Bone marrow (tissue), 2 donors: ENCODE measurements at places on chromosomes 12 and 14.

DNA sequence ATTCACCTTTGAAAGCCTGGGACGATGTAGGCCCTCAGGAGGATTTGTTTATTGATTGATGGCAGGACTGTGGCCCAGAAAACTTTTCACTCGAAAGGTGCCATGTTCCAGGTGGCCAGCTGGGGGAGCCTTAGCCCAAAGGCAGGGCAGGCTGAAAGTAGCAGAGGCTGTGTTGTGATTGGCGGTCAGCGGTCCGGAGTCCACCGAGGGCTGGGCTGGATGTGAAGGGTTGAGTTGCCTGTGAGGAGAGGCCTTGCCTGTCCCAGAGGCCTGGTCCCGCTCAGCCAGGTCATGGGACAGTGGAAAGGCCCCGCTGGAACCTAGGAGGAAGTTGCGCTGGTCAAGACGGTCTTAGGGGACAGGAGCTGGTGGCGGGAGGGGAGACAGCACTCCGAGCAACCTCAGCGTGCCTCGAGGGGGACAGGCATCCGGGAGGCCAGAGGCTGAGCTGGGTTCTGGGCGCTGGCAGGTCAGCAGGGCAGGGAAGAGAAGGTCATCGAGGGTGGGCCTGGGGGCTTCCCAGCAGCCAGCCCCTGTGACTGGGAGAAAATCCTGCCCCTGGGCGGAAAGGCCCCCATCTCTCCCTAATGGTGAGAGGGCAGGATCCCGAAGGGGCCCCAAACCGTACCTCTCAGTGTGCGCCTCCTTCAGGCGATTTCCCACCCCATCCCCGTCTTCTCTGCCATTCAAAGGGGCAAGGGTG lies 26.3 kb downstream of the CMA1 start:
- DNase-seq, result no peak

DNA sequence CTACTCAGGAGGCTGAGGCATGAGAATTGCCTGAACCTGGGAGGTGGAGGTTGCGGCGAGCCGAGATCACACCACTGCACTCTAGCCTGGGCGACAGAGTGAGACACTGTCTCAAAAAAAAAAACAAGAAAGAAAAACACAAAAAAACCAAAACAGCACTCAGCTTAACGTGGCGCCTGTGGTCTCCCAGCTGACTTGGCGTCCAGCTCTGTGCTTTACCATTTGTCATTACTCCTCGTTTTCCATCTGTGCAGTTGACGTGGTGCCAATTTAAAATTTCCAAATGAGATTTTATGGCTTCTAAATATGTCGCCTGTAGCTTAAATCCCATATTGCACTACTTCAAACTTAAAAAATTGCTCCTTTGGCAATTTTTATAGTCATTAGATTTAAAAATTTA lies 2.0 kb downstream of the MGP start:
- no peak for DNase-seq

DNA sequence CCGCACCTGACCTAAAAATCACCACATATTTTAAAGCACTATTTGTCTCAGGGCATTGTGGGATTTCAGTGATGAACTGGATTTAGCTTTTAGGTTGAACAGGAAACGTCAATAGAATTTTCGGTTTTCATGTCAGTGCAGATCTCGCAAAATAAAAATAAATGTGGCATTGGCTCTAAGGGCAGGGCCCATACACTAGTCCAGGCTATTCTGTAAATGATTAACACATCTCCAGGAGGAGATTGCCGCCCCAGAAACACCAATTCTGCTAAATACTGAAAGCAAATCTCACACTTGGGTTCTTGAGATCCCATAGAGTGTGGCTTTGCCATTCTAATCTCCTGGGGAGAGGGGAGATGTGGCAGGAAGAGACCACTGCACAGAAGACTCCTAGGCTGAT lies 1494.0 kb upstream of the TMEM132C start:
- no peak for DNase-seq

- DNase-seq, result no peak
Measured at GRCh38 chr14:77076113-77076631, 21.9 kb upstream of the CIPC start.

DNA sequence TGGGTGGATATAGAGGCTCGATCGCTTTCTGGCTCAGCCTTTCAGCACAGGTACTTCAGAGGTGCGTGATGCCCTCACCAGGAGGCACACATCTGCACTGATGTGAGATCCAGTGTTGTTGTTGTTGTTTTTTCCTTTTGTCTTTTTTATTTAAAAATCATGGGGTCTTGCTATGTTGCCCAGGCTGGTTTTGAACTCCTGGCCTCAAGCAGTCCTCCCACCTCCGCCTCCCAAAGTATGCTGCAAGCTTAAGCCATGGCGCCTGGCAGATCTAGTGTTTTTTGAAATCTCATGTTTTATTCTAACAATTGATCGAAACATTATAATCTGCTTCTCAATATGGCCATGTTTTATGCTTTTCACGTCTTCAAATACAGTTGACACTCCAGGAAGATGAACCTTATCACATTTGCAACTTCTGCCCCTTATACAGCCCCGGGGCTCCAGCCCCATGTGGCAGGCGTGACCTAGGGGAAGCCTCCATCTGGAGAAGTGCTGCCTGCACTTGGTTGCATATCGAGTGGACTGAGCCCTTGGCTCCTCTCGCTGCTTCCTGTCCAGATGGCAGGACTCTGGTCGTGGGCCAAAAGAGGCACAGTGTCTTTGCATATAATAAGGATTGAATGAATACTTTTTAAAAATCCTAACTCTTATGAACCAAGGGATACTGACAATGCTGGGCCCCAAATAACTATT lies 71.7 kb downstream of the TRAF3 start:
- no peak for DNase-seq

DNA sequence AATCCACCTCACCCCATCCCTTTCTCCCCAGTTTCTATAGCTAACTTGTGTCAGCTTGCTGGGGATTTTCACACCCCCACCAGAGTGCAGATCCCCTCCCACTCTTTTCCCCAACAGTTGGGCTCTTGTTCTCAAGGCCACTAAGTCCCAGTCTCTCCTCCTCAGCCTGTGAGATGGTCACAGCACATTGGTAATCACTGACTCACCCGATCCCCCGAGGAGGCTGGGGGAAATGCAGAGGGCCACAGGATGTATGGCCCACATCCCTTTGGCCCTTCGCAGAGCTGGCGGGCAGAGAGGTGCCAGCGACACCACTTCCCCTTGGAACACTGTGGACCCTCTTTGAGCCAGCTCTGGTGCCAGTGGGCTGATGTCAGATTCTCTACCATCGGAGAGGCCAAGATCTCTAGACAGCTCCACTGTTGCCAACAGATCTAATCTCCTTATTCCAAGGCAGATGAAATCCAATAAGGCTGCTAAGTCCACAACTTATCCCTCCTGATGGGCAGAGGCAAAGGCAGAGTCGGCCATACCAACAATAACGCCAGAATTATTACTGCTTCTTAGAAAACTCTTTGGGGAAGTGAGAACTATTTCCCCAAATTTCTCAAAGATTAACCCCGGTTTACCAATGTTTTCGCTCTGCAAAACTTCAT lies 1.6 kb downstream of the FMNL3 start:
- DNase-seq, result peak; percentile 20

- DNase-seq, result no peak
Measured at GRCh38 chr12:48875944-48876515, 10.4 kb upstream of the RND1 start.

GRCh38 chr14:104001003-104001402 lies 58.7 kb upstream of the RD3L start:
- DNase-seq, result no peak

DNA sequence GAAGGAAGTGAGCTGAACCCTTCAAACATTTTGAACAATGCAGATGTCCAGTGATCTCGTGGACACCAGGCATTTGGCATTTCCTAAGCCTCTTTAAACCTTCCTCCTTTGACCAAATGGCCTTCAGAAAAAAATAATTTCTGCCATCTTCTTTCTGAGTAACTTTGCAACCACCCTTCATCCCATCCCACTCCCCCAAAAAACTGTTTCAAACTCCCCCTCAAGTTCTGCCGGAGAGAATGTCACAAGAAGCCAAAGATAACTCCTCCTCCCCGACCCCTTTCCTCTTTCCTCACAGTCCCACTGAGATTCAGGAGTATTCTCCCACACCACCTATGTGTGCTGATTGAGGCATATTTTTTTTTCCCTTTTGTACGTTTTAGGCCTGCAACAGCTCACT lies 1.7 kb downstream of the KSR2 start:
- no peak for DNase-seq

- DNase-seq, result no peak
Measured at GRCh38 chr12:53345486-53346188, 9.5 kb upstream of the SP7 start.

- DNase-seq, result no peak
Measured at GRCh38 chr12:56661979-56662638, 16.3 kb upstream of the ATP5F1B start.

GRCh38 chr12:51832354-51833107 lies 16.0 kb downstream of the FIGNL2 start:
- no peak for DNase-seq

GRCh38 chr12:68972595-68972994 lies 39.6 kb upstream of the CPM start:
- DNase-seq, result no peak

DNA sequence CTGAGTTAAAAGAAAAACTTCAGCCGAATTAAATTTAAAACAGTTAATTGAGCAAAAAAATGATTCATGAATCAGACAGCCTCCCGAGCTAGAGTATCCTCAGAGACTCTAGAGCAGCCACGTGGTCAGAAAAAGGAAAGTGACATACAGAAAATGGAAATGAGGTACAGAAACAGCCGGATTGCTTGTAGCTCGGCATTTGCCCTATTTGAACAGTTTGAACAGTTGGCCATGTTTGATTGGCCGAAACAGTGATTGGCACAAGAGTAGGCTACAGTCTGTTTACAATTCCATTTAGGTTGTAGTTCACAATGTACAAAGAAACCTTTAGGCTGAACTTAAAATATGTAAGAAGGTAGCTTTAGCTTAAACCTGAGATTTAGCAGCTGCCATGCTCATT lies 12.9 kb upstream of the OXA1L start:
- DNase-seq, result no peak

- DNase-seq, result no peak
Measured at GRCh38 chr14:54175298-54175942, 218.8 kb upstream of the BMP4 start.

DNA sequence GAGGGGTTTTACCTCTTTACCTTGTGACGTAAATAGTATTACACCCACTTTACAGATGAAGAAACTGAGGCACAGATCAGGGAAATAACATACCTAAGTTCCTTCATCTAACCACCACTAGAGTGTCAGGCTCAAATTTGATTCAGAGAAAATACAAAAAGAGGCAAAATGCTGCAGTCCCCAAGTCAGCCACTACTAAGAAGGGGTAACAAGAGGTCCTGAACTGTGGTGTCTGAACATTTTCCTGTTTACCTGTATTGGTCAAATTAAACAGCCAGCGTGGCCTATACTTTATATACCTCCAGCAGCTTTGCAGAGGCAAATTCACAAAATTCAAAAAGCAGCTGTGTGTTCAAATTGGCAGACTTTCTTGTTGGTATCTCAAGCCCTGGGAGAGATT lies 92.0 kb downstream of the TBX5 start:
- DNase-seq, result no peak

GRCh38 chr12:92419201-92419600 lies 273.6 kb upstream of the BTG1 start:
- no peak for DNase-seq
